ENCODE measurements at places on chromosomes 2 and 18. TPM values are rescaled to one million over a fixed set of nuclear protein-coding genes. Genes with fewer than 3 reads are reported as not detected.

The VIT gene
- total RNA-seq = 5.0 TPM

GRCh38 chr18:14919666-14920065 is 171.7 kb downstream of the ANKRD30B start:
- DNase-seq = peak; percentile 69

The SRD5A2 gene
- total RNA-seq = not detected

The GPR17 gene
- total RNA-seq = not detected

DNA sequence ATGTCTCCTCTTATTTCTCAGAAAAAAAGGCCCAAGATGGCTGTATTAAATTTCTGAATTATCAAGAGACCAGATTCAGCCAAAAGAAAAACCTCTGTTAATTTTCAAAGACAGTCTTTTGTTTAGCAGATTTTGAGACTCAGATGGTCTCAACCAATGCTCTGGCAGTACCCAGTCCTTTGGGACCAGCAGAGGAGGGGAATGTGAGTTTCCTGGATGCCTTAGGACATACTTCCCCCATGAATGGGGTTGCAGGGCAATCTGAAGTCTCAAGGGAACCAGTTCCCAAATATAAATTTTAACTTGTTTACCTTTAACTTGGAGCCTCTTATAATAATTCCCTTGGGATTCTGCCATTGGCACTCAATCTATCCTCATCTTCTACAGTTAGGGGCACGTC is 107.8 kb upstream of the ZNF521 start:
- DNase-seq = no peak

- DNase-seq = no peak
Measured at GRCh38 chr2:124026503-124026902, 1.4 kb downstream of the CNTNAP5 start.

- no peak for DNase-seq
Measured at GRCh38 chr2:17373741-17374140, 144.5 kb downstream of the RAD51AP2 start.

DNA sequence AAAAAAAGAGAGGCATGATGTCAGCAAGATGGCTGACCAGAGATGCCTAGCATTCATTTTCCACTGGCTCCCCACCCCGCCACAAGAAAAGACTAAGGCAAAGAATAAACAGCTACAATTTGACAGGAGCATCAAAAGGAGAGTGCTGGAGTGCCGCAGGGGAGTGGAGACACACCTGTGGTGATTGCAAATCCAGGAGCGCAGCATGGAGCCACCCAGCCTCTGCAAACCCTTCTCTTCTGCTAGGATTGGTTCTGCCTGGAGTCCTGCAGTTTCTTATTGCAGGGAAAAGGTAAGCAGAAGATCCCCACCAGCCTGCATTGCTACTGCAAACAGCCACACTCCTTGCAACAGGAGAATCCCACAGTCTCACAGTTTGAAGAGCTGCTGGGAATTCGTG is 26.1 kb downstream of the BOLL start:
- no peak for DNase-seq

GRCh38 chr2:219661197-219661954 is 33.9 kb downstream of the SLC4A3 start:
- DNase-seq = no peak

The FLACC1 gene
- total RNA-seq = 7.8 TPM

GRCh38 chr2:12778369-12778768 is 61.6 kb downstream of the TRIB2 start:
- no peak for DNase-seq

The WDSUB1 gene
- total RNA-seq = 9.4 TPM

GRCh38 chr2:54632733-54633692 is 90.4 kb upstream of the EML6 start:
- DNase-seq = no peak

The LINC00305 gene
- not detected for total RNA-seq

GRCh38 chr2:178946494-178946893 is 103.4 kb downstream of the CCDC141 start:
- DNase-seq = no peak

DNA sequence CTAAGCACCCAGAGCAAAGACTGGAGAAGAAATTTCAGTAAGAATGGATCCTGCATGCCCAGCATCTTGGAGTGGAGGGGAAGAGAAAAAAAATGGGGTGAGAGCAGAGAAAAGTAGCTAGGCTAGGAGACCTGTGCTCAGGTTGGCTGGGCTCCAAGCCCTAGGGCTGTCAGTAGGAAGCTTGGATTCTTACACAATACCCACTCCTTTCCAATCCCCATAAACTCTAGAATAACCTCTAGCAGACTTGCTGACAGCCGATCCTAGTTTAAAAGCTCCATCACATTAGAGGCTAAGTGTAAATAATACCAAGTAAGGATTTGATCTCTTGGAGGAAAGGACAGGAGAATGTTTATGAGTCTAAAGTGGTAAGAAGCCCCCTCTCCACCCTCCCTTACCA is 46.2 kb upstream of the NABP1 start:
- DNase-seq = no peak

DNA sequence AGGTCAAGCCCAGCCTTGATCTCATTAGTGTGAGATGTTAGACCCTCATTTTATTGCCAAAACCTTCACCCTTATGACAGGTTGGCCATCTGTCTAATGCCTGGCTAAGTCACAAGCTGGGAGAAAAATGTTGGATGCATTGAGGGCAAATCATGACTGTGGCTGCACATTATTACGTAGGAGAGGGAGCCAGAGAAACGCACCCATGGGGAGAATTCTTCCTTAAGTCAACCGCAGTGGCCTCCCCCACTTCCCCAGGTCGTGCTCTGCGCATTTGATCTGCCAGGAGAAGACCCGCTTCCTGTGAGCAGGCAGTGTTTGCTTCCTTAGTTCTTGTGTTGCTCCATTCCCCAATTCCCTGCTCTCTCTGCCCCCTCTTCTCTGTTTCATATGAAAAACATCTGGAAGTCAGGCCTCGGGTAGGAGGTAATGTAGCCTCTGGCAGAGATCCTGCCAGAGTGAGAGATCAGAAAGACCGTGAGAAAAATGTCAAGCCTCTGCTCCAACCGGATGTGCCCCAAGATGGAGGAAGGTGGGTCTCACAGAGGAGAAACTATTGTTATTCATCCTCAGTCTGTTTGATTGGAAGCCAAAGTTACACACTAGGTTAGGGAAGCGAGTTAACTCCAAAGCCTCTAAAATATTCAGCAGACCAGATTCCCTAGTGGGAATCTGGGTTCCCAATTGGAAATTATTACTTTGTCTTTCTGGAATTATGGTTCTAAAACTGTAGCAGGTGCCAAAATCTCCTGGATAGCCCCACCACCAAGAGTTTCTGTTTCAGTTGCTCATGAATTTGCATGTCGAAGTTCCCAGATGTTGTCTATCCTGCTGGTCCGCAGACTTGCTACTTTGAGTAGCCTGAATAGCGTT is 144.3 kb upstream of the PELI1 start:
- DNase-seq = no peak

DNA sequence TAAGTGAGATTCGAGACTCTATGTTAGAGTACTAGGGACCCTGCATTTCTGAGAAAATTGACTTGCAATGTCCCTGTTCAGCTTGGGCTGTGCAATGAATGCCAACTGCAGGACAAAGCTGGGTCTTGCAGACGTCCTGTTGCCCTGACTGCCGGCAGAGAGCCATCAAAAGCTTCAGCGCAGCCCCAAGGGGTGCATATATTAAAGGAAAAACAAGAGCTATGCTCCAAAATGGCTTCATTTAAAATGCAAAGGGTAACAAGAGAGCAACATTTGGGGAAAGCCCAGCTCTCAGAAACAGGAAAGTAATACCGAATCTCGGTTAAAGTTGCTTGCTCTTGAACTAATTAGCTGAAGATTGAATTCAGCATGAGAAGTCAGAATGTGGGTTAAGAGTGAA is 110.9 kb upstream of the PNPT1 start:
- DNase-seq = no peak

The PLCL1 gene
- total RNA-seq = 5.8 TPM

DNA sequence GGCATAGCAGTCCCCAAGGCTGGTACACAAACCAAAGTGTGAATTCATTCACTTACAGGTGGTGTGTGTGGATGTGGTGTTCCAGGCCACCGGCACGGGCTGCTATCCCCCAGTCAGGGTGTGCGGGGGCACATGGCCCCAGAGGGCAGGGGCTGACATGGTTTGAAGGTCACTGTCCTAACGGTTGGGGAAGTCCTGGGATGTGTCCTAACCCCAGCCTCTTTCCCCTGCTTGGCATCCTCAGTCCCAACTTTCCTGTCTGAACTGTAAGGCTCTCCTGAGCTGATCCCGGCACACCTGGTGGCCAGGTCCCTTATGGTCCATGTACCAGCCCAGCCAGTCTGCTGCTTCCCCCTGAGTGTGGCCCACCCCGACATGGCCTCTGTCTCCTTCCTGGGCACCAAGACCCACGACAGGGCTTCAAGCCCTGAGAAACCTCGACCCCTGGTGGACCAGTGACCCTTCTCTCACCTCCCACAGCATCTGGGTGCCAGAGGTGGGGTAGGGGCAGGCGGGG is 2.4 kb upstream of the TMEM185B start:
- peak; percentile 37 for DNase-seq

DNA sequence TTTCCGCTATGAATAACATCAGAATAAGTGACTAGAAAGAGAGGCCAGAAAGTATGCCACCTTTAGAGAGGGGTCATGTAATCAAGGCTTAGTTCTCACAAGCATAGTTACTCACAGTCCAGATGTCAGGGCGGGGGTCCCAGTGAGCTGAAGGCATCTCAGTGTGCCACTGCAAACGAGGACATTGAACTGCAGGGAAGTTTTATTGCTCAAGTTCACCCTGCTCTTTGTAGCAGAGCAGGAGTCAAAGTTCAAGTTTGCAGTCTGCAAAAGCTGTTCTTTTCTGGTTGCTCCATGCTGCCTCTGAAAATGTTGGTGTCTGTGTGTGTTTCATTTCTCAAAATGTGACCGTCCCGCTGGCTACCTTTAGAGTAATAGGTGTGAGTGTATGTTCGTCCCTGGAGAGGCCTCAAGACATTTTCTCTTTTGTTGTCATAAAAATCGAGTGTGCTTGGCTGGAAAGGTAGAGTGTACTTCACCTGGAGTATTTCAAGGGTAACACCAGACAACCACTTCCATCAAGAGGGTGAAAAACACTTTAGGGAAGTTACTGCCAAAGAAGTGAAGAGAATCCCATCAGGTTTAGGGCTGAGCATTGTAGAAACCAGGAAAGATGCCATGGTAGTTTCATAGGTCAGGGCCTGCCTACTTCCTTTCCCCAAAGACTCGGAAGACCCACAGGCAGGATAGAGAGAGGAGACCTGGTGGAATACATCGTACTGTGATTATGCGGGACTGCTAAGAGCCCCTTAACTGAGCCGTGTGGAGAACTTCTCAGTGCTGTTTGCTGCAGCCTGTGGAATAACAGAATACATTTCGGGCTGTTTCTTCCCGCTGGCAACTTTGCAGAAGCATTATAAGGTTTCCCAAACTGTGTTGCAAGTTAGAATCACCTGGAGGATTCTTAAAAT is 89.9 kb downstream of the LYPD6 start:
- no peak for DNase-seq

- DNase-seq = no peak
Measured at GRCh38 chr18:55343396-55344073, 244.5 kb downstream of the TCF4 start.

DNA sequence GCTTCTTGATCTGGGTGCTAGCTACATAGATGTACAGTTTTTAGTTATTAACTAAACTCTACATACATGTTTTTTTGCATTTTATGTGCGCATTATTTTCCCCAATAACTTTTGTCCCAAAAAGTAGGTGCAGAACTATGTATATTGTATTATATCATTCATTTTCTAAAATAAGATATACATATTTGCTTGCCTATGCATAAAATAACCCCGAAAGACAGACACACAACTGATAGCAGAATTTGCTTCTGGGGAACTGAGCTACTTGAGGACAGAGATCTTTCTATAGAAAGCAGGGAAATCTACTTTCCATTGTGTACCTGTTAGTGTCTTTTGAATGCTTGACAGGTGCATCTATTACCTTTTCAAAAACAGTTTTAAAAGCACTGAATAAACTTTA is 88.9 kb upstream of the SIX3 start:
- no peak for DNase-seq

DNA sequence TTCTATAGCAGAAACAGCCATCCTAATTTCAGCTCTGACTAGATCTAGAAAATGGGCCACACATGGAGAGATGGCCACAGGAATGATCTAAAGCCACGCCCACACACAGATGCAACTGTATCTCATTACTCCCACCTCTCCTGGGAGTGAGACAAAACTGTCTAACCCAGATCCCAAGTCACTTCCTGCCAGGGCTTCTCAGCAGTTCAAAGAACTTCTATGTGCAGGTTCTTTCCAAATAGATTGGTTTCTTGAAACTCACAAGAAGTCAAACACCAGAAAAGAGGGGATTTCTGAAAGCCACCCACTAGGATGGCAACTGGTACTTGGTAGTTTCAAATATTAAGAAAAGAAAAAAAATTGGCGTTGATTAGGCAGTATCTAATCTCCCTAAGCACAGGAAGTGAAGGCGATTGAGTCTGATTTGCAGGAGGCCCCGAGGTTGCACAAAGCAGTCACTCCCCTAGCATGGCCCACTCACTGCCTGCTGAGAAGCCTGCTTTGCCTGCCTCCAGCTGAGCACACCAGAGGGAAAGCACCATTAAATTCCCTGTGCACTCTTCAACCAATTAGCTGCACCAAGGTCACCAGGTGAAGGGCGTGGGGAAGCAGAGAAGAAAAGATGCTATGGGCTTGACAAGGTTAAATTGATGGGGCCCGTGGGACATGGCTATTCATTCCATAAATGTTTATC is 51.1 kb downstream of the PAPOLG start:
- DNase-seq = no peak

GRCh38 chr2:155308367-155309009 is 610.0 kb downstream of the KCNJ3 start:
- DNase-seq = no peak

- no peak for DNase-seq
Measured at GRCh38 chr2:49959961-49960553, 805.7 kb upstream of the FSHR start.

DNA sequence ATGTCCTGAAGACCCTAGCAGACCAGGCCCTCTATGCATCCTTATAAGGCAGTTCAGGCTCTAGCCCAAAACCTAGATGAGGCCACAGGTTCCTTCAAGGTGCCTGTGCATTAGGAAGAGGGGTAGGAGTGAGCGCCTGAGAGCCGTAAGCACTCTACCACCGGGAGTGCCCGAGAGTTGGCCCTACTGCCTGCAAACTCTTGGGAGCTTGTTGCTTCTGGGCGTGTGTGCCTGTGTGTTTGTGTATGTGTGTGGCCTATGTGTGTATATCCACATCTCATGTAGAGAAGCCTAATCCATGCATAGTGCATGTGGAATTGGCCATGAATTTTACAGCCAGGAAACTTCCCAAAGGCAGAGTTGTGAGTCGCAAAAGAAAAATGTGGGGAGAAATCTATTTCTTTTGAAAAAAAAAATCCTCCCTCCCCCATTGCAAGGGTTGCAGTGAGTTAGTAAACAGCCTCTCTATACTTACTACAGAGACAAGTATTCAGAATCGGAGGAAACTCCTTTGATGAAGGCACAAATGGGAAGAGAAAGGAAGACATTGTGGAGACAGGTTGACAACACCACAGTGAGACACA is 96.8 kb downstream of the ADD2 start:
- DNase-seq = no peak

- DNase-seq = no peak
Measured at GRCh38 chr2:206996556-206997065, 57.3 kb downstream of the CPO start.

- DNase-seq = no peak
Measured at GRCh38 chr18:38644875-38645641, 1079.5 kb upstream of the CELF4 start.
